ENCODE measurements at places on chromosomes 3 and 15. TPM values are rescaled to one million over a fixed set of nuclear protein-coding genes. Genes with fewer than 3 reads are reported as not detected.

- no peaks in the 10 kb centered on the region for H3K36me3 ChIP-seq
- peak overlapping the region; percentile 97 for H3K27ac ChIP-seq
- H3K27me3 ChIP-seq, result no peaks in the 10 kb centered on the region
- DNase-seq, result peak; percentile 62
- H3K4me3 ChIP-seq, result peak overlapping the region; percentile 93
Observed at GRCh38 chr3:120742849-120743365, 363 bp downstream of the GTF2E1 start.

Gene SAMMSON
- not detected for total RNA-seq

Gene MELTF
- total RNA-seq, result 2.4 TPM

- H3K36me3 ChIP-seq, result no peaks in the 10 kb centered on the region
- no peak overlapping the region for H3K4me3 ChIP-seq
- H3K4me1 ChIP-seq, result peaks cover 16% of the 10 kb centered on the region
- DNase-seq, result no peak
- H3K27ac ChIP-seq, result no peak overlapping the region
Observed at GRCh38 chr15:58631319-58631718, 118.2 kb downstream of the ADAM10 start.

GRCh38 chr15:58562135-58562534 lies 130.3 kb downstream of the LIPC start:
- no peaks in the 10 kb centered on the region for H3K4me1 ChIP-seq
- no peak overlapping the region for H3K27ac ChIP-seq
- peaks cover 13% of the 10 kb centered on the region for H3K27me3 ChIP-seq
- no peak for DNase-seq

DNA sequence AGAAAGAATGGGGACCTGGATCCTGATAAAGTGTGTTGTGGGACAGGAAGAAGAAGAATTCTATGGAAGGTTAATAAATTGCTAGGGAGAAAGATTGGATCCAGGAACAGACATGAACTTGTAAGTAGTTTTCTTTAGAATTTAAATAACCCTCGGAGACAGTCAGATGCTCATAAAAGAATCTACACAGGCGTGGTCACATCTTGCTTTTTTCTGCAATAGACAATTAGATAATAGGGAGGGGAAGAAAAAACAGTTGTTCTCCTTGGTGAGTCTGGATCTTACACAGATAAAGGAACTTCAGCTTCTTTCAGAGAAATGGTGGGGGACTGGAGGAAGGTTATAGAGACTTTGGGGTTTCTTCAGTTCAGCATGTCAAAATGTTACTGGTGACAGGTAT lies 232.6 kb downstream of the ALCAM start:
- H3K27ac ChIP-seq, result no peak overlapping the region
- DNase-seq, result no peak
- H3K27me3 ChIP-seq, result no peaks in the 10 kb centered on the region
- no peak overlapping the region for H3K4me3 ChIP-seq
- peaks cover 21% of the 10 kb centered on the region for H3K4me1 ChIP-seq

Gene RBP2
- total RNA-seq, result not detected

DNA sequence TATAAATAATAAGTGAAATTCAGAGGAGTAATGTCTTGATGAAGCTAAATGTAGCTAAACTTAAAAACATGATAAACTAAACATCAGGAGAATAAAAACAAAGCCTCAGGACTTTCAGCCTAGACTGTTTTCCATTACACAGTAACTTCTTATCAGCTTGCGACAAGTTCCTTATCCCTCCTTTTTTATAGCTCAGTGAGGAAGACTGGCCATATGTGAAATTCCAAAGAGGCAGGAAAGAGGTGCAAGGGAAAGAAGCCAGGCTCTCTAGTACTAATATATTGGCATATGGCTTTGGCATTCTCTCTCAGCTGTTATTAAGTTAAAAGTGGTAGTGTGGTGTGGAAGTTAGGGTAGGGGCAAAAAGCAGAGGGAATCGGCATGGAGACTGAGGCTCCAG lies 4.4 kb downstream of the COX17 start:
- no peaks in the 10 kb centered on the region for H3K27me3 ChIP-seq
- peaks cover 15% of the 10 kb centered on the region for H3K4me1 ChIP-seq
- DNase-seq, result no peak
- H3K27ac ChIP-seq, result no peak overlapping the region
- H3K36me3 ChIP-seq, result peaks cover 29% of the 10 kb centered on the region
- H3K4me3 ChIP-seq, result no peak overlapping the region

Gene KBTBD12
- not detected for total RNA-seq

All from osteoblast (primary cell).